ENCODE measurements at places on chromosomes 11 and 22.

DNA sequence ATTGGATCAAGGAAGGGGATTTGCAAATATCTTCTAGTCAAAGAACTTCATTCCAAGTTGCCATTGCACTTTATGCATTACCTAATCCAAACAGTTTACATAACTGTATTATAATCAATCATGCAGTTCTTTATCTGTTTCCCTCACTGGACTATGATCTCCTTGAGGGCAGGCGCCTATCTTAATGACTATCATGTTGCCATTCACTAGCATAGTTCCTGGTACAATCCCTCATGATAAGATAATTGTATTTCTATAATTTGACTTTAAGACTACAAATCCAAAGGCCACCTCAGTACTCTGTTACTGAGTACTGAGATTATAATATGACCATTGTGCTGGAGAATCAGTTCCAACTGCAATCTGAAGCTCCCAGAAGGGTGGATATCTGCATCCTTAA lies 278.7 kb upstream of the CCDC90B start:
- no peak for DNase-seq

DNA sequence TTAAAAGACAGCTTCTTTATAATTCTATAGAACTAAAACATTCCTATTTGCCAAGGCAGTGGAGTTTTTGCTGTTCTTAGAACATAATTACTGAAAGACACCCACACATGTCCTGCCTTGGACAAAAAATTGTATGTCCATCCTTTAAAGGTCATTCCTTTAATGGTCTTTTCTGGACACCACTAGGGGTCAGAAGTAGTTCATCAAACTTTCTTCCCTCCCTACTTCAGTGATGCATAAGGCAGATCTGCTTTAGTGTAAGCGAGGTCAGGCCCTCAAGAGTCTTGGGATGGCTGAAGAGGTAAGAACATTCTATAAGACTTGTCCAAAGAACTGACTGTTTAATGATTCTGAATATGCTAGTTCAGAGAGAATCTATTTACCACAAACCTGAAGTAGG lies 4.3 kb upstream of the OR51V1 start:
- no peak for DNase-seq

DNA sequence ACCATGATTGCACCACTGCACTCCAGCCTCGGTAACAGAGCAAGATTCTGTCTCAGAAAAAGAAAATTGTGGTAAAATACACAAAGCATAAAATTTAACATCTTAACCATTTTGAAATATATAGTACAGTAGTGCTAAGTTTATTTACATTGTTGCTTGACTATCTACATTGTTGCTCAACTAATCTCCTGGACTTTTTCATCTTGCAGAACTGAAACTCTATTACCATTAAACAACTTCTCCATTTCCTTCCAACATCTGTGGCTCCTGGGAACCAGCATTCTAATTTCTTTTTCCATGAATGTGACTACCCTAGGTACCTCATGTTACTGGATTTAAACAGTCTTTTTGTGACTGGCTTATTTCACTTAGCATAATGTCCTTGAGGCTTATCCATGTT lies 13.5 kb upstream of the VWA5A start:
- DNase-seq, result no peak

GRCh38 chr22:27853424-27853823 lies 51.9 kb upstream of the MN1 start:
- no peak for DNase-seq

GRCh38 chr11:873706-874105 lies 31.1 kb downstream of the TSPAN4 start:
- no peak for DNase-seq
